Neural crest cell (in vitro differentiated cells): ENCODE measurements at places on chromosomes 1 and 21.

DNA sequence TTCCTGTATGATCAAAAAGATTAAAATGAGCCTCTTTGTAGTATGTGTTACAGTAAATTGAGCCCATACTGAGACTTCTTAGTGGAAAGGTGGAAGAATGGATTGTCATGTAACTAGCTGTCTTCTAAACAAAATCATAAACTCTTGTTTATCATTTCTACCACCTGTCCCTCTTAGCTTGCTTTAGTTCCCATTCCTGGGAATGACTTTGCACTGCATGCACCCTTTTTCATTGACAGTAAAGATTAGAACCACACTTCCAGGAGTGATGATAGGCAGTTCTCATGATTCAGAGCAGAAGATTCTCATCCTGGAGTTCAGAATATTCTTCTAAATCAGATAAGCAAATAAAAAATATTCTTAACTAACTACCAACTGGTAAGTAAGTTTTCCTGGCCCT, 28.0 kb downstream of the DENND2D start:
- DNase-seq, result no peak

- DNase-seq, result no peak
Observed at GRCh38 chr1:92599184-92599583, 112.5 kb upstream of the GFI1 start.

DNA sequence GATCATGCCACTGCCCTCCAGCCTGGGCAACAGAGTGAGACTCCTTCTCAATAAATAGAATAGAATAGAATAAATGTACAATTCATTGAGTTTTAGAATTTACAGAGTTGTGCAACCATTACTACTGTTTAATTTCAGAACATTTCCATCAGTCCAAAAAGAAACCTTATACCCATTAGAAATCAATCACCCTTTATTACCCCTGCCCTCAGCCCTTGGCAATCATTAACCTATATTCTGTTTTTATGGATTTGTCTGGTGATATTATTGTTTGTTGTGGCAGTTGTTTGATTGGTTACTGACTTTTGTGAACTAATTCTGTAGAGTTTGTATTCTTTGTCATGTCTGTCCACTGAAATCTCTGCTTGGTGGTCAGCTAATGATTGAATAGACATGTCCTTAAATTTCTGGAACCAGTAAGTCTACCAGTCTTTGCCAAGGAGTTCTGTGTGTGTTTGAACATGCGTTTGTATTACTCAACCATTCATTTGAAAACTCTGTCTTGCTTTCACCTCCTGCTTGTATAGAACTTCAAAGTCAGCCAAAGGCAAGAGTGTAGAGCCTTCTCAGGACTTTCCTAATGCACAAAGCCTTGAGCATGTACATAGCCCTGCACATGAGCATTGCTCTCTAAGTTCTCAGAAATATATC, 208.8 kb downstream of the GPR52 start:
- DNase-seq, result no peak

GRCh38 chr1:68293122-68293521, 60.8 kb upstream of the WLS start:
- DNase-seq, result no peak
